ENCODE measurements at places on chromosomes 6 and 20.

DNA sequence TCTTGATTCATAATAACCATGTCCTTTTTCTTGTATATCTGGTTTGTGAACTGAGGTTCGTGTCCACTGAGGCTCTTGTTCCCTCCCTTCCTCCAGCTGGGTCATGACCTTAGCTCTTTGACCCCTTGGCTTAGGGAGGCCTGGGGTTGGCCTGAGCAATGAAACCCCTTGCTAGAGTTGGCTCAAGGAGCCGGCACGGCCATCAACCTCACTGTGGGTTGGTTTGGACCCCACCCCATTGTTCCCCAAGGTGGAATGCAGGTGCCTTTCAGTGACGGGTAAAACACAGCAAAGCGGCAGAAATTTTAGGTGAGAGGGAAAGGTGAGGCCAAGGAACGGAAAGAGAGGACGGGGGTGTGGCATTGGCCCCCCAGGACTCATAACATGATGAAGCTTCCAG lies 44.5 kb upstream of the PHACTR3 start:
- DNase-seq, result no peak

GRCh38 chr6:170365593-170365992 lies 59.0 kb downstream of the FAM120B start:
- DNase-seq, result no peak

- no peak for DNase-seq
These were observed 79.3 kb downstream of the INSM1 start for GRCh38 chr20:20447196-20447595.

DNA sequence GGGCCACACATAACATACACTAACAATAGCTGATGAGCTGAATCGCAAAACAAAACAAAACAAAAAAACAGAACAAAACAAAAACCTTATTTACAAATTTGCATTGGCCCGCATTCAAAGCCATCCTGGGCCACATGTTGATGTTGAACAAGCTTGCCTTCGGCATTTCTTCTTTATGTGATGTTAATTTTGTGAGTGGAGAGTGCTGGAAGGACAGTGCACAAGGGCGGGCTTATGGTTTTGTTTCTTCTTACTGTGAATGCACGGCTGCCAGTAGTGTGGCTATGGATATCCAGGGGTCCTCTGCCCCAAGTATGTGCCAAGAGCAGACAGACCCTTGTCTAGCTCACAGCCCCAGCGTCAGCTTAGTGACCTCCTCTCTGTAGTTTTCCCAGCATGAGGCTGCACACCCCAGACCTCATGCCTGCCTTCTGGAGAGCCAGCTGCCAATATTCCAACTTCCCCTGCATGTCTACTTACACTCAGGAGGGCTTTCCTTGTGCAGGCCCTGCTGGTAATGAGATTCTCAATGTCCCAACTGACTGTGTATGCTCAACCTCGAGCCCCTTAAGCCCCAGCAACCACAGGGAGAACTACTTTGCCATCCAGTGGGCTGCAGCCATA lies 24.9 kb downstream of the ZNF292 start:
- no peak for DNase-seq

DNA sequence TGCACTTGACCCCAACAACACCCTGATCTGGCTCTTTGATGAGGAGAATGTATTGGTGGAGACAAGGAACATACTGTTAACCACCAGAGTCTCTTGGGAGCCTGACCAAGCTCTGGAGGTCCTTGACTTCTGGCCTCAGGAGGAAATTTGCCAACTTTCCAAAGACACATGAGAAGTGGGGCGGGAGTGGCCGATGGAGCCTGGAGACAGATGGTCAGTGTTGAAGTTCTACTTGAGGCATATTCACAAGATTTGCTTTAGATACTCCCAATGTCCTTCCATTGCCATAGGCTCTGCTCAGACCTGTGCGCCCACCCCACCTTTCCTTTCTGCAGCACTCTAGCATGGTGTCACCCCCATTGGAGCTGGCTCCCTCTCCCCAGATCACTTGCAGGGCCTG lies 241.0 kb downstream of the SLC24A3 start:
- DNase-seq, result no peak

GRCh38 chr20:34337544-34337943 lies 25.5 kb upstream of the ITCH start:
- peak; percentile 1 for DNase-seq

DNA sequence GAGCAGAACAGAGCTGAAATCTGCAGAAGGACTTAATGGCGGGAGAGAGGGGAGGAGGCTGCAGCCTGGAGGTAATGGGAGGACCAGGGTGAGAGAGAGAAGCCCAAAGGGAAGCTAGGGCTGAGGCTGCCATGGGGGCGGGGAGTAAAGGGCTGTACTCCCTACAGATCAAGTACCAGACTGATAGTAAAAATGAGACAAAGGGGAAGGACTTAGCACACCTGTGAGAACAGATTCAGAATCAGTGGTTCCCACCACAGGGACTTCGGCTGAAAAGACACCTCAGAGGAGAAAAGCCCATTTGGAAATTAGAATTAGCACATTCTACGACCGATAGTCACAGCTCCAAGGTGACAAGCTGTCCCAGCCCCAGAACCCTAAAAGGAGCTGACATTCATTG lies 6.4 kb upstream of the TBXT start:
- no peak for DNase-seq

GRCh38 chr6:37170273-37171200 lies 585 bp downstream of the PIM1 start:
- peak; percentile 16 for DNase-seq

DNA sequence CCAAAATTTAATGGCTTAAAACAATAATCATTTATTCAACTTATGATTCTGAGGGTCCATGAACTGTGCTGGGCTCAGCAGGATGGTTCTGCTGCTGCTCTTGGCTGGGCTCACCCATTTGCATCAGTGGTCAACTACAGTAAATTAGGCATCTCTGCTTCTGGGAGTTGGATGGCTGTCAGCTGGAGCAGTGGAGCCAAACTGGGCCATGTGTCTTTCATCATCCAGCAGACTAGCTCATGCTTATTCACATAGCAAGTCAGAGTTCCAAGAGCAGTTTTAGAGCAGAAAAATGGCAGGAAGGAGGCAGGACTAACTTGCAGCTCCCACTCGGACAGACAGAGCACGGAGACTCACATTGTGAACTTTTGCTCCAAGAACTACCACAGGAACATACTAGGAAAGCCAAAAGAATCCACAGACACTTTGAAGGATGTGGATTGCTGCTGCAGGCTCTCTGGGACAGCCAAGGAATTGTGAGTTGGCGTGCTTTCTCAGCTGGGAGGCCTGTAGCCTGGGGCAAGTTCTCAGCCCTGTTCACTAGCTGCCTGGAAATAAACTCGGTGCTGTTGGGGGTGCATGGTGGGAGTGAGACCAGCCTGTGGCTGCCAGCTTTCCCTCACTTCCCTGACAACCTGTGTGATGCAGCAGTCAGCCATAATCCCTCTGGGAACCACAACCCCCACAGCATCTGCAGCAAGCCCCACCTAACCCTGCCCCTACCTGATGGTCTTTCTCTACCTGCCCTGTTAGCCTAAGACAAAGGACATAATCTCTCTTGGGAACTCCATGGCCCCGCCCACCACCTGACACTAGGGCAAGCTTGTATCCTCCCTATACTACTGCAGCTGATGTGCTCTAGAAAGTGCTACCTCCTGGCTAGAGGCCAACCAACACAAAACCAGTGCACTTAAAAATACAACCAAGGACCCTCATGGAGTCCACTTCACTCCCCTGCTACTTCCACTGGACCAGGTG lies 129.0 kb downstream of the JPH2 start:
- peak; percentile 23 for DNase-seq

GRCh38 chr20:17661121-17661744 lies 20.8 kb downstream of the RRBP1 start:
- peak; percentile 66 for DNase-seq

DNA sequence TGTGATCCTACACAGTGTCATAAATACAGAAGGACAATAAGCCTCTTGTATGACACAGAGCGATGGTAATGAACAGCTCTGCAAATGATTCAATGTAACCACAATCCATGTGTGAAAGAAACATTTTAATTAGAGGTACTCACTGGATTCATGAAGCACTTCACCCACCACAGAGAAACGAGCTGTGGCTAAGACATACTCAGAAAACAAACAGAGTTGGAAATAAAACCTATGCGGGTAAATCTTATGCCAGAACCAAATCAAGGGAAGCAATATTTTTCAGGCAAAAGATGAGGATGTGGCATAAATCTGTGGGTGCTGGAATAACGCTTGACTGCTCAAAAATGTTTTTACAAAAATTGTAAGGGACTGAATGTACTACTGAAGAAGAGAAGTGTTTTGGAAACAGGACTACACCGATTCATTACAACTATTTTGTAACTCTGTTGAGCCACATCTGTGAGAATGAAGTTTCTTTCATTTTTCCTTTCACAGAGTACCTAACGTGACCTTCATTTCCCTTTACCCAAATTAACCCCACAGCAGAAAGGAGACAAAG lies 112.1 kb downstream of the WDR27 start:
- DNase-seq, result peak; percentile 52

- DNase-seq, result no peak
These were observed 76.8 kb upstream of the DUSP22 start for GRCh38 chr6:215335-216034.

DNA sequence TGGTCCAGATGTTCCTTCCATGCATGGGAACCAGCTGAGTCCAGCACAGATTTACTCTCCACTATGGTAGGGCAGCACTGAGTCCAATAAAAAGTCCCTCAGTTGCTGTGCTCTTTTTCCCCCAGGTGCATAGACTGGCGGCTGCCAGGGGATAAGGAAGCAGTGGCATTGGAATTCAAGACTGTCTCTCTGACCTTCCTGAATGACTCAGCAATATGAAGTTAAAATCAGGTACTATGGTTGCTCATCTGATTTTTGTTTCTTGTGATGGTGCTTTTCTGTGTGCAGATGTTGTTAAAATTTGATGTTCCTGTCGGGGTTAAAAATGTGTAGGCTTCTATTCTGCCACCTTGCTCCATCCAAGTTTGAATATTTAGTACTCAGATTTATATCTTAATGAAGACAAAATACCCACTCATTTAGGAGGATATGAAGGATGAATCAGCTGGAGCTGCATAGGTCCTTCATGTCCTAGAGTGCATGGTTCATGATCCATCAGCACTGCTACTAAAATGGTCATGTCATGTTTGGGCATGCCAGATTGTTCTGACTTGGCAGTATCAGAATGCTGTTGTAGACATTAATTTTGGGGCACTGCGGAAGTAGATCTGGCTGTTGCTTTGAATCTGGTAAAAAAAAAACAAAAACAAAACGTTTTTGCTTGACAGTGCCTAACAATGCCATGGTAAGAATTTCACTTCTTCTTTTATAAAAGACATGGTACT lies 321.2 kb upstream of the MAP3K7 start:
- no peak for DNase-seq

- DNase-seq, result no peak
These were observed 566.4 kb downstream of the BMP2 start for GRCh38 chr20:7333841-7334240.

DNA sequence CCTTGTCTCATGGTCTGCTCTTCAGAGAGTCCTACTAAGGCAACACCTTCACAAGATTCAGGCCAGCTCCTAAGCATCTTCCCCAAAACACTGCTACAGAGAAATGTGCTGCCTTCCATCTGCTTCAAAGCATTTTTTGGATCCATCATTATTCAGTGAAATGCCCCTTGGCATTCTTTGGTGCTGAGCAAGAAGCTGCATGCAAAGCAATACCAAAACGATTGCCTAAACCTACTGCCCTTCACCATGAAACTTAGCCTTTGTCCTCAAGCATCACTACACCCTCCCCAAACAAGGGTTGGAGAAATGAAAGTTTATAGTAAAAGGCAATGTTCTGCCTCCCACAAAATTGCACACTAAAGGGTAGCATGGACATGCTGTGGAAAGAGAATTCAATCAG lies 93.5 kb downstream of the SNAP25 start:
- peak; percentile 21 for DNase-seq

DNA sequence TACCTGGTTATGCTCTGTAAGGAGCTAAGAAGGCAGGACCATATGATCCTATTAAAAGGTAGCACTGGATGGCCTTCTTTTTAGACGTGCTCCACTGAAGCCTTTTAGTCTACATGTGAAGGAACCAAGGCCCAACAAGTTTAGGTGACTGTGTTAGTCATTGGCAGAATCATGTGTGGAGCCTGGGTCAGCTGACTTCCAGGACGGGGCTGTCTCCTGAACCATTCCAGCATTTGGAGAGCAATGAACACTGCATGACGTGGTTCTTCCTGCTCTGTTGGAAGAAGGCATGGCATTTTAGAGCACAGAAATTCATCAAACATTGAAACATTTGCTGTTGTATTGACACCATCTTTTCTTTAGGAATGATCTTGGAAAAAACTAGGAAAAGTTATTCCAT lies 87.8 kb upstream of the TIAM2 start:
- DNase-seq, result peak; percentile 21

GRCh38 chr6:33312361-33313104 lies 1.3 kb downstream of the TAPBP start:
- DNase-seq, result peak; percentile 50

DNA sequence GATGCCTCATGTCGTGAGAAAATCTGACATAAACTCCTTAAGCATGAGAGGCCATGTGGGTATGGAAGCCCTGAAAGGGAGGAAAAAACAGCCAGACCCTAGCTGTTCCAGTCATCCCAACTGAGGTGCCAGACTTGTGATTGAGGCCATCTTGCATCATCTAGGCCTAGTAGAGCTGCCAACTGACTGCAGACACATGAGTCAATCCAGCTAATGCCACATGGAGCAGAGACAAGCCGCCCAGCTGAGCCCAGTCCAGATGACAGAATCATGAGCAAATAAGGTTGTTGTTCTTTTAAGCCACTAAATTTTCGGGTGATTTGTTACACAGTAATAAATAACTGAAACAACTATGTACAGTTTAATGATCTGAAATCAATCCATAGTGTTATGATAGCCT lies 680.9 kb downstream of the MAFB start:
- DNase-seq, result no peak

DNA sequence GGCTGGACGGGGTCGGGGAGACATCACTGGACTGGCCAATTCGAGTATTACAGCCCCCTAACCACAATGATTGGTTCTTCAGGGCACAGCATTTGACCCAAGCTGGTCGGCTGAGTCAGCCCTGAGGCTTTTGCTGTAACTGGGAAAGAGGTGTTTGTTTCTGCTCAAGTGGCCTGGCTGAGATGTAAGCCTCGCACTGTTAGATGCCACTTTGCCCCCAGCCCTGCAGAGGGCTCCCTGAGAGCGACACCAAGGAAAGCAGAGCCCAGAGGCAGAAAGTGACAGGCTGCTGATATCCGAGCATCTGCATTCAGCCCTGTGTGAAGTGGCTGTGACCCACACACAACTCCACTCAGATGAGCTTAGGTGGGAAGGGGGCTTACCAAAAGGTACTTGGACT lies 19.4 kb downstream of the ERGIC3 start:
- DNase-seq, result peak; percentile 78

GRCh38 chr6:1418471-1419191 lies 29.3 kb downstream of the FOXF2 start:
- no peak for DNase-seq

DNA sequence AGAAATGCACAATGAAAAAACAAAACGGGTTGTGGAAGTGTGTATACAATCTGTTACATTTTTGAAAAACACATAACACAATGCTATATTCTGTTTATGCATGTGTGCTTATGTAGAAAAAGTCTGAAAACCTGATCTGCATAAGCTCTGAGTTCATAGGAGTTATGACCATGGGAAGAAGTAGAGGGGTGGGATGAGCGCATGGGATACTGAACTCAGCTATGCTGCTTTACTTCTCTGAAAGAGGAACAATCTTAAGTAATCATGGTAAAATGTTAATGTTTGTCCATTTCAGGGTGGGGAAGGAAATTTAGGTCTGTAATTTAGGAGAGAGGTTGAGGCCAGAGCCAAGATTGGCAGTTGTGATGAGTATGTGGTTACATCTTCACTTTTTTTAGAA lies 126.8 kb downstream of the MTHFD1L start:
- DNase-seq, result no peak

Data from AG08395 (cell line).